ENCODE measurements at places on chromosomes 3 and 15. TPM values are rescaled to one million over a fixed set of nuclear protein-coding genes. Genes with fewer than 3 reads are reported as not detected.

Gene TUSC7
- total RNA-seq = not detected

Gene TP63
- 1.1 TPM for total RNA-seq

Gene CCR8
- total RNA-seq = 3.7 TPM

Gene ATP13A4
- 3.7 TPM for total RNA-seq

Gene NRROS
- 47.8 TPM for total RNA-seq
